ENCODE measurements at places on chromosomes 3 and 15.
A peak's percentile ranks its signal among the peaks of the same experiment; 100 is the strongest.

- no peak for DNase-seq
Observed at GRCh38 chr15:97026781-97027180, 696.3 kb downstream of the NR2F2 start.

- no peak for DNase-seq
Observed at GRCh38 chr3:65660000-65660598, 378.6 kb downstream of the MAGI1 start.

- no peak for DNase-seq
Observed at GRCh38 chr15:81863162-81863561, 182.7 kb downstream of the MEX3B start.

DNA sequence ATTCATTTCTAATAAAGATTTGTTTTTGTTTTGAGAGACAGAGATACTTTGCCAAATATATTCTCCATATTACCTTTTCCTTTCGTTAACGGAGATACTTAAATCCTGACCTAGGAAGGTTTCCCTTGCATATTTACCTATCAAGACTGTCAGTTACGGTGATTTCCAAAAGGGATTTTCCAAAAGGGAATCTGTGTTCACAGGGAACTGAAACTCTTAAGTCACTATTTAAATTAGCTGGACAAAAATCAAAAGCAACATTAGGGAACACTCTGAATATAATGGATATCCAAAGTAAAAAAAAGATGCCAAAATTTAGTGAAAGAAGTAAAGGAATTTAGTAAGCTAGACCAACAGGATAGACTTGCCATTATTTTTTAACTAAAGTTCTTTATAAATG, 576 bp downstream of the LRRFIP2 start:
- DNase-seq, result no peak

DNA sequence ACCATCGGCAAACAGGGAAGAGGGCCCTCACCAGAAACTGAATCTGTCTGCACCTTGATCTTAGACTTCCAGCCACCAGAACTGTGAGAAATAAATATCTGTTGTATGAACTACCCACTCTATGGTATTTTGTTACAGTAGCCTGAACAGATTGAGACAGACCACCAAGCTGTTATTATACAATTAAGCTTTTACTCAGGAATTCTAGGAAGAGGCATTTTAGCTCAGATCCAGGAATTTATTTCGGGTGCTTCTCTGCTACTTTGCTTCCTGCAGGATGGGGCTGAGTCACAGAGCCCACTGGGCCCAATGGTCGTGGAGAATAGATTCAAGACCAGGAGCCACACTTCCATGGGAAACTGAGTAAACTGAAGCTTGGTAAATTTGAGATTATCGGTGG, 145.5 kb upstream of the PFN2 start:
- no peak for DNase-seq

DNA sequence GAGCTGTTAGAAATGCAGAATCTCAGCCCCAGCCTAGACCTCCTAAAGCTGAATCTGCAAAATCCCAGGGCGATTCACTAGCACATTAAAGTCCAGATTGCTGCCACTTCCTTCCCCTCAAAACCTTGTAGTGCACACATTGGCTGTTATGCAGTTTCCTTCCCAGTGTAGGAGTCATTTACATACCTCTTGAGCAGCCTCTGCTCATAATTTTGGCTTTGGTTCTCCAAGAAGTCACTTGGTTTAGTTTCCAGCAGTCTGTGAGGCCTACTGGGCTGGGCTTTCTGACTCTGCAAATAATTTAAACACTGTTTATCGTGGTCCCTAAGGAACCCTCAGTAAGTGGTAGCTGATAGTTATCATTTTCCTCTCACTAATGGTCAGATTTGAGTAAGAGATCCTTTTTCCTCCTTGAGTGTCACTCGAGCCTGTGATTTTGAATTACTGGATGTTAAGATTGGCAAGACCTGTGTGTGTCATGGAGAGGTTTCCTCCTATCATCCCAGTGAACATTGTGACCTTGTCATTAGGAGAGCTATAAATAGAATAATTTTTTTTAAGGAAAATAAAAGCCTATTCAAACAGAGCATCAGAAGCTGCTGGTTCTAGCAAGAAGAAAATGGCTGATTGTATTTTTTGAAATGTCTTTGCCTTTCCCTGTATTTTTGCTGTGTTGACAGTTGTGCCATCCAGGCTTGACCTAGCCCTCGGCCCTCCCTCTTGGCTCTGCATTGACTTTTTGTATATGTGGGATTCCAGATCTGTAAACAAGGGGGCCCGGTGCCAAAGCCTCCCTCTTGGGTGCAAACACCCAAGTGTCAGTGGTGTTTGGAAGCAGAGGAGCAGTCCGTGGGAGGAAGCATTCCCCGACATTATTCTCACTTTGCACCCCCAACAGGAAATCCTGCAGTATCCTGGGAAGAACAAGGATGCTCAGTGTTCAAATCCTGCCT, 134.8 kb upstream of the ANKRD28 start:
- DNase-seq, result no peak

DNA sequence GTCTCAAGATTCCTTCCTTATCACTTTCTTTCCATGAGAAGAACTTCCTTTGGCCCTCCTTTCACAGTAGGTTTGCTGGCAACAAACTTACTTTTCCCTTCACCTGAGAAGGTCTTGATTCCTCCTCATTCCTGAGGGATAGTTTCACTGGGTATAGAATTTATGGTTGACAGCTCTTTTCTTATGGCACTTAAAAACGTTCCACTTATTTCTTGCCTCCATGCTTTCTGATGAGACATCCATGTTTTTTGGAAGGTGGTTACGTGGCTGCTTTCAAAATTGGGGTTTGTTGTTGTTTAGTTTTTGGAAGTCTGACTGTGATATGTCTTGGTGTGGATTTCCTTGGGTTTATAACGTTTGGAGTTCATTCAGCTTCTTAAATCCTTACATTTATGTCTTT, 8.2 kb upstream of the PLXNA1 start:
- no peak for DNase-seq

GRCh38 chr15:26177816-26178215, 314.7 kb upstream of the ATP10A start:
- no peak for DNase-seq

GRCh38 chr3:113314923-113315322, 103.6 kb downstream of the BOC start:
- no peak for DNase-seq

GRCh38 chr3:130227540-130227939, 117.9 kb upstream of the COL6A5 start:
- DNase-seq, result no peak

- DNase-seq, result peak; percentile 1
Observed at GRCh38 chr3:4416961-4417360, 50.1 kb downstream of the SUMF1 start.

DNA sequence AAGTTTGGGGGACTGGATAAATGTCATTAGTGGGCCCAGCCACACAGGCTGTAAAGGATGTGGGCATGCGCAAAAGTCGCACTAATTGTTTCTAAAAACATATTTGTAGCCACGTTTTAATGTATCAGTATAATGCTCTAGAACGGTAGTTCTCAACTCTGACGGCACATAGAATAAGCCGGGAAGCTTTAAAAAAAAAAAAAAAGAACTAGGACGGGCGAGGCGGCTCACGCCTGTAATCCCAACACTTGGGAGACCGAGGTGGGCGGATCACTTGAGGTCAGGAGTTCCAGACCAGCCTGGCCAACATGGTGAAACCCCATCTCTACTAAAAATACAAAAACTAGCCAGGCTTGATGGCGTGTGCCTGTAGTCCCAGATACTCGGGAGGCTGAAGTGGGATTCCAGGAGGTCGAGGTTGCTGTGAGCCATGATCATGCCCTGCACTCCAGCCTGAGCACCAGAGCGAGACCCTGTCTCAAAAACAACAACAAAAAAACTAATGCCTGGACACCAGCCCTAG, 618 bp upstream of the MON1A start:
- no peak for DNase-seq

DNA sequence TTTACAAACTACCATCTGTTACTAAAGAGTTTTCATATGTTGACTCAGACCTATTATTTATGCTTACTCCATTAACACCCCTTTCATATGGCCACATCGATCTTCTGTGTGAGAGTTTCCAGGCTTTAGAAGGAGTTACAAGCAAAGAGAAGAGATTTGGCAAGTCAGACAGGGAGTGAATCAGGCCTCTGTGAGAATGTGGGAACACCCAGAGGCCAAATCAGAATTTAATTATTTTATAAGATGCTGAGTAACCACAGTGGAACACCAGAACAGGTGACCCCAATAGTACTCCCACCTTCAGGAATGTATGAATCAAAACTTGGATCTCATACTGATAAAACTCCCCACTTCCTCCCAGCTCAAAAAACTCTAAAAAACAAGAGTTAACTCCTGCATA, 42.0 kb downstream of the IFT57 start:
- no peak for DNase-seq

DNA sequence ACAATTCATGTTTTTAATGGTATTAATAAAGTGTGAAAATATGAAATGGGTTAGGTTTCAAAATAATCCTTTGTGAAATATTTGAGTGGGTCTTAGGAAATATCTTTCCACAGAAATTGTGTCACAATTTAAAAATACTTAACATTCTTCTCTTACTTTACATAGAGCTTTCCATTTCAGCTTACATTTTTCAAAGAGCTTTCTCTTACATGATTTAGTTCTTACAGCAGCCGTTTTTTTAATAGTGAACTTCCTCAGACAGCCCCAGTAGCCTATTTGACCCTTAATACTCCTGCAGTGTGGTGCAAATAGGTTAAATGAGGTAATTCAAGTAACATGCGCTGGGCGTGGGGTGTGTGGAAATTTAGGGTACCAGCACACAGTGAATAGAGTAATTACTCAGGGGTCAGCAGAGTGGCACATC, 21.8 kb downstream of the P2RY12 start:
- DNase-seq, result no peak

DNA sequence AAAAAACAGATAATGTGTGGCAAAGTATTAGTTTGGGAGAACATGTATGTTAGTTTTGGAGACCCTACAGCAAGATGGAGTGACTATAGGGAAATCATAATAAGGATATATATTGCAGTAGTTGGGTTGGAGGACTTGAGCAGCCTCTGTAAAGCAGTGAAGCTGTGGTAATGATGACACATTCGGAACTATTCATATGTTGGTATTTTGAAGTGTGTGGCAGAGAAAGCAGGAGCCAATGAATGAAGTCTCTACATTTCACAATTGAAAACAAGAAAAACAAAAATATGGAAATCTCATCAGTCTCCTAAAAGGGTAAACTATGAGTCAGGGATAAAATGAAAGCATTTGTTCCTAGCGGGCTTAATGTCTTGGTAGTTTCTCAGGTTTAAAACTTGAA, 645.9 kb downstream of the OTOL1 start:
- DNase-seq, result no peak

- no peak for DNase-seq
Observed at GRCh38 chr3:107523289-107523538, 452 bp downstream of the BBX start.

DNA sequence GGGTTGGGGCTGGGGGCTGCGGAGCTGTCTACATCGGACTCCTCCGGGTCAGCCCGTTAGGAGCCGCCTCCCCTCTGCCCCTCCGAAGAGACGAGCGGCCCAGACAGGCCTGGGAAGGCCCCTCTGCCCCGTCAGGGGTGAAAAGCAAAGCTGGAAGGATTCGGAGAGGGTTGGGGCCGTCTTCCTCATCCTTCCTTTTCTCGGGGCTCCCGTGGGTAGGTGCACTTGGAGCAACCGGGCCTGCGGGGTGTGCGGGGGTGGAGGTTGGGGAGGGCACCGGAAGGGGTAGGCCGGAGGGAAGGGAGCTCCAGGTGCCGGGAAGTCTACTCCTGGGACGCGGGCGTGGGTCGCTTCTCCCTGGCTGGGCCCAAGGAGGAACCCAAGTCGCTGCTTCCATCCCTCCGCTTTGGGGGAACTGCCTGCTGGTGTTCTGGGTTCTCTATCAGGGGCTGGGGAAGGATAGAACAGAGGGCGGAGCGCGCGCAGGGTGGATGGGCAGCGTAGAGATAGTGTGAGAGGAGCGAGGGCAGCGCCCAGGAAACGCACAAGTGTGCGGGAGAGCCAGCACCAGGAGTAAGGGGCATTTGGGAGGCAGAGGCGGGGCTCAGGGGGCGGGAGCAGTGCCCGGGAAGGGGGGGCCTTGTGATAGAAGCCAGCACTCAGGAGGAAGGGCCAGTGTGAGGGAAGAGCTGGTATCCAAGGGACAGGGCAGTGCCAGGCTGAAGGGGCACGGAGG, 590 bp downstream of the POLR2H start:
- peak; percentile 52 for DNase-seq

DNA sequence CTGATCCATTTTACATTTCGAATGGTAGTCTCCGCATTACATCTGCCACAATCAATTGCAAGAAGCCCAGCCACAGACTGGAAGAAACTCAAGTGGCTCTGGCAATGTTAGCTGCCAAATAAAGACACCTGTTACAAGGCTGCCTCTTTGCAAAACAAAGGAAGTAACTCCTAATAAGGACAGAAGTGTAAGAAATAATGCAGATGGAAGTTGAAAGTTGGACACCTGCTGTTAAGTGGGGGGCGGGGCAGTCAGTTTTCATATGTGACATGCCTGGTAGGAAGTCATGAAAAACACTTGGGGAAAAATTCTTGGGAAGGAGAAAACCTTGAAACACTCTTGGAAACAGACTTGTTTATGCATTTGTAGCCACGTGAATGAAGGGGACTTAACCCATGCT, 54.1 kb upstream of the ATP2C1 start:
- no peak for DNase-seq

DNA sequence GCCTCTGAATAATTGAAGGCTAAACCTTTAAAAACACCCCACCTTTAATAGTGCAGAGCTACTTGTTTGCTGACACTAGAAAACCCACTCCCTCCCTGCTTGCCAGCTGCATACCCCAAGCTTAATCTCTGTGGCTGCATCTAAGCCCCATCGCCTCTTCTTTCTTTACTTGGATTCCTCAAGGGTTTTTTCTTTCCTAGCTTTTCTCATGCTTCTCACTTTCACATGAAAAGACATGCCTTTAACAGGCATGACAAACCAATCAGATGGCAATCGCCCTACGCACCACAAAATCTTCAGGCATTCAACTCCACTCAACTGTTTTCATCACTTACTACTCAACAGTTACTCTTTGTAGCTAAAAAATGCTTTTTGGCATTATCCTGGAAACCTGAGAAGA, 77.5 kb downstream of the PLD1 start:
- no peak for DNase-seq

- peak; percentile 35 for DNase-seq
Observed at GRCh38 chr3:106333911-106334618, 465.3 kb upstream of the CBLB start.

DNA sequence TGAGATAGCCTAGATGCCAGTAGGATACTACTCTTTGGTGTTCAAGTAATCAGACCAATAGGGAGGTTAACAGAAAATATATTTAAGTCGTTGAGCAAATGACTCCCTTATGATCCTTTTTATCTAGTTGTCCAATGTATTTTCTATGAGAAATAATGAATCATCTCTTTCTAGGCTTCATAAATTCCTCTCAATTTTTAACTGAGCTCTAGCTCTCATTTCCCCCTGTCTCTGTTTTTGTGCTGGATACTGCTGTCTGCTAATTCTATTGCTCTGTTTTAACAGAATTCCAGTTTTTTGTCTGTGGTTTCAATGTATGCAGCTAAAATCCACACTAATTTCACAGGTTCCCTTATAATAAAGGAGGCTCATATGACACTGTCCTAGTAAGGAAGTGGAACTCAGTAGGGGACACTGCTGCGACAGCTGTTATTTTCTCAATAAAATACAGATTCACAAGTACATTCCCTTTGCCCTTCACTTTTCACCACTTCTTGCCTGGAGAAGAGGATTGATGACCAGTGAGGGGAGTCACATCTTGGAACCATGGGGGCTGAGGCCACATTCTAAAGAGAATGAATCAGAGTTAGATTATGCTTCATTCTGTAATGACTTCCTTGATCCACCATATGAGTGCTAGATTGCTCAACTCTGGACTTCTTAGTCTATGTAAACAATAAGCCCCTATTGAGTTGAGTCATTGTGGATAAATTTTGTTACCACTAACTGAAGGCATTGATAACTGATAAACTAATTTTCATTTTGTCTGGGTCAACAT, 558.7 kb upstream of the KCNMB2 start:
- DNase-seq, result no peak

- no peak for DNase-seq
Observed at GRCh38 chr3:149592758-149593240, 65.0 kb downstream of the WWTR1 start.

All from stimulated activated CD4-positive, alpha-beta T cell treated with anti-CD3 and anti-CD28 coated beads, Interleukin-4, amount 100 ng/mL, for 4 hours (primary cell).